Activated effector memory CD4-positive, alpha-beta T cell treated with Interleukin-2 at 50 U/mL for 16 hours (primary cell): ENCODE measurements at places on chromosomes 6 and 20.

GRCh38 chr6:168064226-168064807 lies 14.7 kb downstream of the FRMD1 start:
- no peak for DNase-seq

- DNase-seq = no peak
Observed at GRCh38 chr6:101263596-101263995, 129.9 kb upstream of the GRIK2 start.

- no peak for DNase-seq
Observed at GRCh38 chr6:124714728-124715127, 247.5 kb upstream of the RNF217 start.

- no peak for DNase-seq
Observed at GRCh38 chr20:24321973-24322372, 147.5 kb upstream of the SYNDIG1 start.

GRCh38 chr20:51223183-51223720 lies 200.3 kb upstream of the KCNG1 start:
- DNase-seq = no peak

GRCh38 chr6:41929924-41930323 lies 8.6 kb downstream of the BYSL start:
- DNase-seq = no peak

DNA sequence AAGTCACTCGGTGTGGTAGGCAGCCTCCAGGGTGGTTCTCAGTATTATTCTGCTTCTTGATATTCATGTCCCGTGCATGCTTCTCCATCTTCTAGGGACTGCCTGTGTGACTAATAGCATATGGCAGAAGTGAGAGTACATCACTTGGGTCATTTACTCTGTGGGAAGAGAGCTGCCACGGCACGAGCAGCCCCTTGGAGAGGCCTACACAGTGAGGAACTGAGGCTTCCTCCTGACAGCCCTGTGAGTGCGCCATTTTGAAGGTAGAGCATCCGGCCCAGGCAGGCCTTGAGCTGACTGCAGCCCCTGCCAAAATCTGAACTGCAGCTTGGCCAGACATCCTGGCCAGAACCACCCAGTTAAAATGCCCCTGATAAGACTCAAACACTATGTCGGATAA lies 17.3 kb upstream of the MCUR1 start:
- DNase-seq = no peak

- DNase-seq = no peak
Observed at GRCh38 chr6:163147994-163148393, 266.5 kb upstream of the QKI start.

DNA sequence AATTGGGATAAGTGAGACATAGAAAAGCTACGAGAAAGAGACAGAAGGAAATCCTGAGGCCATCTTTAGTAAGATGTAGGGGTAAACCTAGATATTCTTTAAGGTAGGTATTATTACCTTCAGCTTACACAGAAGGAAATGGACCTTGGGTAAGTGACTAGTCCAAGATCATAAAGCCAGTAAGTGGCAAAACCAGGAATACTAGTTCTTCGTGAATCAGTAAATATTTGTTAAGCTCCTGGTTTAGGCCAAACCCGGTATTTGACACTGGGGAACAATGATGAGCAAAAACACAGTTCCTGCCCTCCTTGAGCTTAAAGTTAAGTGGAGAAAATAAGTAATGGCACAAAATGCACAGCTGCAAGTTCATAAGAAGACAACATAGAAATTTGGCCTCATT lies 5.3 kb downstream of the TRIM39 start:
- no peak for DNase-seq

GRCh38 chr20:48724382-48724781 lies 103.4 kb downstream of the PREX1 start:
- DNase-seq = no peak

DNA sequence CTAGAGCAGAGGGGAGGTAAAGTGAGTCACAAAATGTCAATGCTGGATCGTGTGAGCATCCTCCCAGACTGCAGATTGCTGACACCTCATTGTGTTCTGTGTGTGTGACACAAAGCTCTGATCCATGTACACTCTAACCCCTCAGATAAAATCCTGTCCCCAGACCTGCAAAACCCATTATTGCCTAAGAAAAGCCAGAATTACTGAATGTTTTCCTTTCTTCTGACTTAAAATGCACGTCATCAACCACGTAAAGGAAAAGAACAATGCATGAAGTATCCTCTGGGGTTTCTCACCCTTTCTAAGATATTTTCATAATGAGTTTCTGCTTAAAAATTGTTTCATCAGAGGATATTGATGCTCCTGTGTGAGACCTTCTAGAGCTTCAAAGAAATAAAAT lies 218.0 kb upstream of the PREP start:
- no peak for DNase-seq

DNA sequence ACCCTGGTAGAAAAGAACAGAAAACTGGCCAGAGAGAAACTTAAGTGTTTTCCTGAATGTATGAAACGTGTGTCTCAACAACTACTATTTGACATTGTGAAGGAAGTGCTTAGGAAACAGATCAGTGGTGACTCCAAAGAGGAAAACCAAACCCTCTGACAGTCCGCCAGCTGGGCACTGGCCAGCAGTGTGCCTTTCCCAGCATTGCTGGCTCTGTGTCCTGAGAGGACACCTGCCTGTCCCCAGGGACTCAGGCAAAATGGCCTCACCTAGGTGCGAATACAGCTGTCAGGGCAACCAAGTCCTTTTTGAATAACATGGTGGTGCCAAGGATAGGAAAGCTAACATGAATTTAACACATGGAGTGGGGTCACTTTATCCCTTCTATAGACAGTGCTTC lies 72.5 kb downstream of the NDUFAF5 start:
- no peak for DNase-seq

DNA sequence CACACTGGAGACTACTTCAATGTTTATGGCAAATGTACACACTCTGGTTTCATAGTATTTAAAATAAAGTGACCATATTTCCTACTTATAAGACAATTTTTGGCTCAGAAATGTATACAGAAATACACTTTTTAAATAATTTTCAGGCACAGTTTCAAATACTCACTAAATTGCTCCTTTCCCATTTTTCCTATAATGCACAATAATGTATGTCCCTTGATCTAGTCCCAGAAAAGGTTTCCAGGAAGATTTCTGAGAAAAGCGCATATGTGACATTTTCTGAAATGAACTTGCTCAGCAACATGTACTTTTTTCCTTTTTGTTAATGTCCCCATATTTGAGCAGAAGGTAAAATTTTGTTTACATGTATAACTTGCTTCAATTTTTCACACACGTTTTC lies 591.4 kb downstream of the CD109 start:
- no peak for DNase-seq

DNA sequence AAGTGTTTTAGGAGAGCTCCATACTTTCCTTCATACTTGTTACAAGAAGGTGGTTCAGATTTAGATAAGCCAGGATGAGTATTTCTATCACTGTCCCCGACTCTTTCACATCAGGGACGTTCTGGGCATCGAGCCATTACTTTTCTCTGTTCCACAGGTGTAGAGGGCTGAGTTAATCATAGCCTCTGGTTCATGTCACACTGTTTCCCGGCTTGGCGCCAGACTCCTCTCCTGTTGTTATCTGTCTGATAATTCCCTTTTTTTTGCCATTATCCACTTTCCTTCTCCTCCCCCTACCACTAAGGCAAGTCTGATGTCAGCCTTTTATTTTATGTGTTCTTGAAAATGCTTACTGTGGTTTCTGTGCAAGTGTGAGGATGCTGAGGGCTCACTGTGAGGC lies 593.4 kb downstream of the UTRN start:
- DNase-seq = no peak

DNA sequence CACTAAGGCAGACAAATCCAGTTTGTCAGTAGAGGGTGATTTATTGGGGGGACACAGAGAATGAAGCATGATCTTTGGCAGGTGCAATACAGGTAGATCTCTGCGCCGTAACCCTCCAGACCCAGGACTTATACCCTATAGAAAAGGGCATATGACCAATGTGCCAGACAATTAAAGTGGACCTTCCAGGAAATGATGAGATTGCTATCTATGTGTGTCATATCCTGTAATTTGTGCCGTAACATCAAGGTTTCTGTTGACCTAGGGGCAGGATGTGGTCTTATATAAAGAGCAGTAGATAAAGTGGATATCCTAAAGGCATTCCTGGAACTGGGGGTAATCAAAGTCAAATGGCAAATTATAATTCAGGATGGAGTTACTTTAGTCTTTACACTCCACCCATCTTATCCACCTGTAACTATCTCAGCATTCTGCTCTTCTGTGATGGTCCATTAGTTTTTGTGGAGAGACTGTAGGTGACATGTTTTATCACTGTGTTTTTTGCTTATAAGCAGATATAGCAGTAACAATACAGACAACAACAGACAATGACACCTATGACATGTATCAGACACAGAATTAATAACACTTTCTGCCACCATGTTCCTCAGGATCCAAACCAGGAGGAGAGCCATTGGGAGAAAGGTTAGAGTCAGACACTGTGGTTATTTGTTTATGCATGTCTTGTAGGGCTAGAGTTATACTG lies 43.1 kb upstream of the ZNF337 start:
- DNase-seq = no peak

GRCh38 chr6:13788820-13789219 lies 25.5 kb downstream of the MCUR1 start:
- DNase-seq = no peak

DNA sequence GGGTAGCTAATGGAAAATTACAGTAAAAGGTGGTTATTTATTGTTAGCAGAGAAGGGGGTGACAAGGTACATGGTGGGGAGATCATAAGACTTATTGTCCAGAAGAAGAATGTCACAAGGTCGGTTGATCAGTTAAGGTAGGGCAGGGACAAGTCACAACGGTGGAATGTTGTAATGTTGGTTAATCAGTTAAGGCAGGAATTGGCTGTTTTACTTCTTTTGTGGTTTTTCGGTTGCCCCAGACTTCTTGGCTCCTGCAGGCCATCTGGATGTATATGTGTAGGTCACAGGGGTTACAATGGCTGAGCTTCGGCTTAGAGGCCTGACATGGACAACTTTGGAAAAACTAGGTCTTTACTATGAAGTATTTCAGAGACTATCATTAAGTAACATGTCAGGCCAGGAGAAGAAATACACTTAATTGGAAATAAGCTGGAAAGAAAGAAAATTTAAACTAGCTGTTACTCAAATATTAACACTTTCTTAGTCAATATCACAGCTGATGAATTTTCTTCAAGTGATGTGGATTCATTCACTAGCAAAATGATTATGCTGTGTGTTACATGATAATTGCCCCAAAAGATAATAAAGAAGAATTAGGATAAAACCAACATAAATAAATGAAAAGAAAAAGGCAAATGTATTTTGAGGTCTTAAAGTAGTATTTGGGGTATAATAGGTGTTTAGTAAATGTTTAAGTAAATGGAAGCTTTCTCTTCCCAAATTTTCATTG lies 4.4 kb downstream of the AIG1 start:
- DNase-seq = no peak

- no peak for DNase-seq
Observed at GRCh38 chr6:72588155-72588554, 33.7 kb upstream of the KCNQ5 start.

DNA sequence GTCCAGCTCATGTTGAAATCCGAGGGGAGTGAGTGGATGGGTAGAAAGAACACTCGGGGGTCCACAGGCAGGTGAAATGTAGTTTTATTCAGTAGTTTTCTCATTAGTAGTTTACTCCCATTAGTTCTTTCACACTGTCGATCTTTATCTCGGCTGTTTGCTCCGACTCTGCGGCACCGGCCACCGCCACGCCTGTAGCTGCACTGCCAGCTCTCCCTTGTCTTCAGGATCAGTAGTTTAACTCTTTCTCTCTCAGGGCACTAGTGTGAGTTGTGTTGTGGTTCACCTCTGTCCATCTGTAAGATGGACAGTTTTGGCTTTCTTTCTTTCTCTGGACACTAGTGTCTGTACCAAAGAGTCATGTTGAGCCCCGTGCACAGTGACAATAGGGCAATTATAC lies 195.7 kb downstream of the LMBRD1 start:
- DNase-seq = no peak

DNA sequence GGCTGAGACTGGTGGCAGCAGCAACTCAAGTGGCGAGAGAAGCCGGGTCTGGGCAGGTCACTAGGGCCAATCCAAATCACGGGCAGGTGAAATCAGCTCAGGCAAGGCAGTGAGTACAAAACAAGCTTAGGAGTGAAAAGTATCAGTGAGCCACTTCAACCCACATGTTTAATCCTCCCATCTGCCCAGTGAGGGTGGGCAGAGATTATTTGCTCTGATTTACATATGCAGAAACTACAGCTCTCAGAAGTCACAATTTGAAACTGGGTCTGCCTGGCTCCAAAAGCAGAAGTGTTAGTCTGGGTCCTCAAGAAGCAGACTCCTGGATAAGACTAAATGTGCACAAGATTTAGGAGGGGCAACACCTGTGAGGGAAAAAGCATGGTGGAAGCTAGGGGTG lies 173.7 kb upstream of the LRFN2 start:
- DNase-seq = no peak

GRCh38 chr6:16168858-16169257 lies 40.0 kb downstream of the MYLIP start:
- DNase-seq = no peak

DNA sequence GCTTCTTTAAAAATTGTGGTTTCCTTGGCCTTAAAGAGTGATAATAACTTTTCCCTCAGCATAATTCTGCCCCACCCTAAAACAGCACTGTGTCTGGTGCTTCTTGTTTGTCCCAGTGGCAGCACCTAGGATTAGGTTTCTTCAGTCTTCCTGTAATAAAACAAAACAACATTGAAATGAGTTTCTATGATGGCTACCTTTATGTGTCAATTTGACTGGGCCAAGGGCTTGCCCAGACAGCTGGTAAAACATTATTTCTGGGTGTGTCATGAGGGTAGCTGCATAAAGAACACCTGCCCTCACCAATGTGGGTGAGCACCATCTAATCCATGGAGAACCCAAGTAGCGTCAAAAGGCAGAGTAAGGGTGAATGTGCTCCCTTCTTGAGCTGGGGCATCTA lies 117.8 kb downstream of the QRSL1 start:
- no peak for DNase-seq

DNA sequence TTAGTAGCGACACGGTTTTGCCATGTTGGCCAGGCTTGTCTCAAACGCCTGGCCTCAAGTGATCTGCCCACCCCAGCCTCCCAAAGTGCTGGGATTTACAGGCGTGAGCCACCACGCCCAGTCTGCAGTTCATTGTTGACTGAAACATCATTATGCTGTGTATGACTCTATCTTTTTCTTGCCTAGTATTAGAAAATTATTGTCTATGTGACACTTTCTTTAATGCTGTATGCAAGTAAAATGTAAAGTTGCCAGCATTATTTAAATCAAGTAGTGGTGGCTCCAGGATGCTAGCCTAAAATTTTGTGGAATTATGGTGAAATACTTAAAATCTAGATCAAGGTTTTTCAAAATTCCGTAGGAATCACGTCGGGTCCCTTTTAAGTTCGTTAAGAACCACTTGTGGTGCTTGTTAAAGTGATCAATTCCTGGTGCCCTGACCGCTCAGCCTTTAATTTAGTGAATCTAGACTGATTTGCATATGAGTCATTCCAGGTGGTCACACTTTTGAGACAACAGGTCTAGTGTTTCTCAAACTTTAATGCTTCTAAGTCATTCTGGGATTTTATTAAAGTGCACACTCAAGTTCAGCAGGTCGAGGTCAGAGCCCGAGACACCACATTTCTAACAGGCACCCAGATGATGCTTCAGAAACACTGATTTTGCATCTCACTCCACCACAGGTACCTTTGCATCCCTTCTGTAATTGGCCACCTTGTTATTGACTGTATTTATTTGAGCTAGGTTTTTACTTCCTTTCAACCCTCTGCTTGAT lies 132.6 kb upstream of the MTHFD1L start:
- no peak for DNase-seq
